ENCODE measurements at places on chromosomes 2 and 18. TPM values are rescaled to one million over a fixed set of nuclear protein-coding genes. Genes with fewer than 3 reads are reported as not detected.

STPG4 gene
- total RNA-seq, result not detected

TMEFF2 gene
- 0.16 TPM for total RNA-seq

GRCh38 chr2:200211643-200212042 is 94.8 kb upstream of the SPATS2L start:
- no peak for DNase-seq

ADD2 gene
- 2.7 TPM for total RNA-seq

TMEM247 gene
- total RNA-seq, result not detected

GRCh38 chr2:158325031-158325781 is 131.3 kb downstream of the CCDC148 start:
- DNase-seq, result no peak

CYTIP gene
- total RNA-seq, result 0.82 TPM

- no peak for DNase-seq
Measured at GRCh38 chr2:64295326-64296139, 151.3 kb upstream of the PELI1 start.

DNA sequence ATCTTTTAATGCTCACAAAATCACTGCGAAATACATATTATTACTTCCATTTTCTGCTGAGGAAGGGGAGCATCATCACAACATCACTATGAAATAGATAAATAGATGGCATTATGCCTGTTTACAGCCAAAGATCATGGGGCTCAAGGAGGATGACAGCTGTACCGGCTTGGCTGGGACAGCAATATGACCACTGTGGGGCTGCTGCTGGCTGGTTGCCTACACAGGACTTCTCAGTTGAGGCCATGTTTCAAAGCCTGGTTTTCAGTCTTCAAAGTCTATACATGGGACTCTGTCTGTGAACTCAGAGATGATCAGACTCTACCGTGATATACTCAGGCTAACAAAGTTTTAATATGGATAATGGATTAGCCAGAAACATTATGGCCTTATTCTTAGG is 58.7 kb downstream of the SPATS2L start:
- DNase-seq, result no peak

DNA sequence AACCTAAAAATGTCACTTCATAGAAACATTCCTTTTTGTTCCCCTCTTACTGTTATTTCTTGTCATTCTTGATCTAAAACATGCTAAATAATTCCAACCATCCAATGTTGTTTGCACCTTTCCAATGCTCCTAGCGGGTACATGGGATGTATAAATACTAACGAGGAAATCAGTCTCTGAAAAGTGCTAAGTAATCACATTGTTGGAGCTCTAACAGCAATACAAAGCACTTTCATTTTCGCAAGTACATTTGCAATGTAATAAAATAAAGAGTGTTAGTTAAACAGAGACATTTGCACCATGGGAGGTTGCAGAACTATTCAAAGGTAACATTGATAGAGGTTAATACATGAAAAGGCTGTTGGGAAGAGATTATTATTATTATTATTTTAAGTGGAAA is 286.2 kb upstream of the ACVR2A start:
- DNase-seq, result no peak

DNA sequence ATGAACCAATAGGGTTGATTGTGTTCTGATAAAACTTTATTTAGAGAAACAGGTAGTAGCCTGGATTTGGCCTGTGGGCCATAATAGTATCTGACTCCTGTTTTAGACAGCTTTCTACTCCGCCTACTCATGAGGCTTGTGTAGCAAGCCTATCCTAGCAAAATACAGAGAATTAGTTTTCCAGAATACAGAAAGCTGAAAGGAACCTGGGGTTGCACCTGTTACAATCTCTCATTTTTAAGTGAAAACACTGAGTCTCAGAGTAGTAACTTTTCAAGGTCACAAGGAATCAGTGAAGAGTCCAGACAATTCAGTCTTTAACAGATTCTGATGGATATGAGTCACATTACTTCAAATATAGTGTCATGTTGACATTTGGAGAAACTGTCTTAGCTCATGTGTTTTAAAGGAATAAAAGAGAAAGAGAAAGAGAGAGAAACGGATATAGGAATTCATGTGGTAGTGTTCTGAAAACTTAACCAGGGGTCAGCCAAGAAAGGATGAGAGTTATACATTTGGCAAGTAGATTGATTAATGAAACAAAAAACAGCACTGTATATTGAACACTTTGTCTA is 17.0 kb downstream of the ARHGAP28 start:
- no peak for DNase-seq

GRCh38 chr2:20213651-20214565 is 11.0 kb downstream of the SDC1 start:
- DNase-seq, result no peak

DNA sequence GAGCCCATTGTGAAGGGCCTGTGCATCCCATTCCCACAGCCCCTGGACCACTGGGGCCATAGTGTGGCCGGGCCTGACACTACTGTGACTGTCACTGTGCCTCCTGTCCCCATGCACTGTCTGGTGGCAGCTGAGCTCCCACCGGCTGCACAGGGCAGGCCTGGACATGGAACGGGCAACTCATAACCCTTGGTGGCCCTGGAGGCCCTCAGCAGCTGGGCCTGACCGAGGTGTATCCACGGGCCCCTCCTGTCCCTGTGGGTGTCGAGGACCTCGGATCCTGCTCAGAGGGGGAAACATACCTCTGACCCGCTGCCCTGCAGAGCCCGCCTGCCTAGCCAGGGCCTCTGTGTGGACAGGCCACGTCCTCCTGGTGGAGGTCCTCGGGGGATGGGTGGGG is 7.8 kb upstream of the GAL3ST2 start:
- no peak for DNase-seq

NAT8 gene
- not detected for total RNA-seq

MC4R gene
- not detected for total RNA-seq

DNA sequence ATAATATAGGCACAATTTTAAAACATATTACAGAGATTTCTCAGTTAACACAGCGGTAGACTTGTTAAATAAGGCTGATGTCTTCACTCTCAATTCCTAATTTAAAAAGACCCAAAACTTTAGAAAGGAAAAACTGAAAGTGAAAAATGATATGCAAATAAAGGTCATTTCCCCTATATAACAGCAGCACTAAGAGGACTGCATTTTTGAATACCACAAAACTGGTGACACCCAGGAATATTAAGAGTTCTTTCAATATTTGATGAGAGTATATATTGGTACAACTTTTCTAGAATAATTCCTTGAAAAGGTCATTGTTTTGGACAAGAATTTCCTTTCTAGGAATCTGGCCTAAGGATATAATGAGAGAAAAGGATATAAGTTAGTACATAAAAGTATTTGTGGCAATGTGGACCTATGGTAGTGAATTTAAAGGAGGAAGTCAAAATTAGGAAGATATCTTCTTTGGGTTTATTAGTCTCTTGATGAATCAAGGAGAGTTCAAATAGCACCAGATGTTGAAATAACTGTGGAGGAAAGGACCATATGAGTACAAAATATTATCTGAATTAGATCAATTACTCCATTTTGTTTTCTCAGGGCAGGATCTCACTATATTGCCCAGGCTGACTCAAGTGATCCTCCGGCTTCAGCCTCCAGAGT is 70.3 kb downstream of the TMEM237 start:
- DNase-seq, result no peak

DNA sequence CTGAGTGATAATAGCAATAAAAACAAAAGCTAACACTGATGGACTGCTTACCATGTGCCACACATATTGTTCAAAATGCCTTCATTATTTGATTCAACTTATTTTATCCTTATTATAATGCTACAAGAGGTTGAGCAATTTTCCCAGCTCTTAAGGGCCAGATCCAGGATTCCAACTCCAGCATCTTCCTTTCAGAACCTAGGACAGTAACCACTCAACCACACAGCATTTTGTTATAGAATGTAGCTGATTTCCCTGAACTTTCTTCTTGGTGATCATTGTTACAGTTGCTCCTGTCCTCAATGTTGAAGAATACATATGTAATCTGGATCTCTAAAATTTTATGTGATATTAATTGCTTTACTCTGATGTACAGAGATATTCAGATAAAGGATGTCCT is 341.7 kb downstream of the PIK3C3 start:
- DNase-seq, result no peak

DNA sequence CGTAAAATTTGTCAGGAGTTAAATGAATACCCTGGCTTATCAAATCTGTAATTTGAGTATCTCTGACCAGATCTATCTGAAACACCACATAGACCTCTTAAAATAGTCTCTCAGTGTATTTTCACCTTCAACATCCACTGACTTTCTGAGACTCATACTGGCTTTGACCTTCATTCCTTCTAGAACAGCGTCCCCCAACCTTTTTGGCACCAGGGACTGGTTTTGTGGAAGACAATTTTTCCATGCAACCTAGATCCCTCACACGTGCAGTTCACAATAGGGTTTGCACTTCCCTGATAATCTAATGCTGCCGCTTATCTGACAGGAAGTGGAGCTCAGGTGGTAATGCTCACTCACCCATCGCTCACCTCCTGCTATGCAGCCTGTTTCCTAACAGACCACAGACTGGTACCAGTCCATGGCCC is 3.2 kb downstream of the NBAS start:
- DNase-seq, result no peak

FARSB gene
- 19.3 TPM for total RNA-seq

- DNase-seq, result no peak
Measured at GRCh38 chr2:232761301-232761907, 15.0 kb downstream of the KCNJ13 start.

DNA sequence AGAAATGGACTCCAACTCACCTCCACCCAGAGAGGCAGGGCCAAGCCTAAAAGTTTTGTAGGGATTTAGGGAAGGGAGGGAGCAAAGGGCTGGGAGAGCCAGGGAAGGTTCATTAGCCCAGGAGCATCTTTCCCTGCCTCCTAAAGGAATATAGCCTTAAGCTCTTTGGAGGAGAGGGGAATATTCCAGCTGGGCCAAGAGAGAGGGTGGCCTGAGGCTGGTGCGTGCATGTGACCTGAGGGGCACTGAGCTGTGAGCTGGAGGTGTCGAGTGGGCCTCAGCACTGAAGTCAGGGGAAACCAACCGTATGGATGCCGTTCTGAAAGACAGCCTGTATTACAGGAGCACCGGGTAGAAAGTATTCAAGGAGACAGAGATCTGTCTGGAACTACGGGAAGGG is 112.6 kb downstream of the KLHL29 start:
- no peak for DNase-seq

DNA sequence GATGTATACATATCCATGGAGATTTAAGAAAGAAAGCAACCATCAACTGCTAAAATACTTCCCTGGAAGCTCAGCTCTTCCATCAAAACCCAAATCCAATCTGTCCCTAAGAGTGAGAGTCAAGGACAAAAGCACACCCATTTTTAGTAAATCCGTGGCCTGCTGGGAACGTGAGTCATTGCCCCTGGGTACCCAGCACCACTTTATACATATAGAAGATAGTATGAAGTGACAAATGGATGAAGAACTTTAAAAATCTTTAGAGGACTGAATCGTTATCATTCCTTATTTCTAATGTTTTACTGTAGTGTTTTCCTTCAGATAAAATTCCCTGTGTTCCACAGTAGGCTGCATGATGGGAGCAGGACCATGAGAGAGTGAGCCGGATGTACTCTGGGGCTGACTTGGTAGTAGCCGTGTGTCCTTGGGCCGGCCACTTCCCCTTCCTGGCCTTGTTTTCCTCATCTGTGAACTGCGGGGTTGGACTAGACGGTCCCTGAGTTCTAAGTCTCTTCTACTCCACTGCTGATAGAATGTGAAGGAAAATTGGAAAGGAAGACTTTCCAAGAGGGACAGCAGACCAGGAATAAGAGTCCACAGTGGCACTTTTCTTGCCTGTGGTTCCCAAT is 28.5 kb upstream of the CEP68 start:
- no peak for DNase-seq

All from left ventricle myocardium inferior (tissue), 1 donor.